NCI-H774 (cell line): ENCODE measurements at places on chromosomes 11 and 22.

- no peak for DNase-seq
Measured at GRCh38 chr11:127531167-127531566, 530.6 kb upstream of the KIRREL3 start.

GRCh38 chr11:30852091-30852490 lies 265.9 kb upstream of the MPPED2 start:
- no peak for DNase-seq

DNA sequence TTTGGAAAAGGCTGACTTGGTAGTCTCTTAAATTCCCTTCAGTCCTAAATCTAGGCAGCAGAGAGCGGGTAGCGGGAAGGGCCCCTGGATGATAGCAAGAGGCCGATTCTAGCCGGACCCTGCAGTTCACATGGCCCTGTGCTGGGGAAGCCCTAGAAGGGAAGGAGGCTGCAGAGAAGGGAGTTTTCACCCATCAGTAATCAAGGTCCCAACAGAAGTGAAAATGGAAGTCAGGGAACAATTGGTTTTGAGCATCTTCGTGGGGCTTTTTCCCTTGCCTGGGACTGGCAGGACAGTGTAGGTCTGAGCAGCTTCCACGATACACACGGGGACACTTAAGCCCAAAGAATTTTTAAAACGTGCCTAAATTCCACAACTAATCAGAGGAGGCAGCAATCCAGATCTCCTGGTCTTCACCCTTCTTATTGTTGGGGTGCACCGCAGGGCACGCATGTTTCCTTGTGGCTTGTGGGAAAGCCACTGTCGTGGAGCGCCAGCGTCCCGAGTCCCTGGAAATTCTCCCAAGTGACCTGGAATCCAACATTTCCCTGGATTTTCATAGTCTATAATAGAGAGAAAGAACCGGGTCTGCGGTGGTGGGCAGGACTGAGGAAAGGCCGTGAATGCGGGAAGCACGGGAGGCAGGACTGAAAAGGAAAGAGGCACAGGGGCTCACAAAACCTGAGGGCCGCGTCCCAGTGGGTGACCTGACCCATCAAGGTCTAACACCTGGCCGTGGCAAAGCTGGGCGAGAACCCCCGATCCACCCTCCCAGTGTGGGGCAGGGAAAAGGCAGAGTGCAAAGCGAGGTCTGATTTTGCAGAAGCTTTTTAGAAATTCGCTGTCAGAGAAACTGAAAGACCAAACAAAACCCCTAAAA lies 846 bp upstream of the OAF start:
- no peak for DNase-seq

- DNase-seq = no peak
Measured at GRCh38 chr11:66157182-66157864, 87.3 kb downstream of the PACS1 start.

- DNase-seq = no peak
Measured at GRCh38 chr11:11396301-11397035, 43.4 kb upstream of the CSNK2A3 start.

GRCh38 chr11:117097014-117097388 lies 1.2 kb downstream of the SIK3 start:
- DNase-seq = no peak

DNA sequence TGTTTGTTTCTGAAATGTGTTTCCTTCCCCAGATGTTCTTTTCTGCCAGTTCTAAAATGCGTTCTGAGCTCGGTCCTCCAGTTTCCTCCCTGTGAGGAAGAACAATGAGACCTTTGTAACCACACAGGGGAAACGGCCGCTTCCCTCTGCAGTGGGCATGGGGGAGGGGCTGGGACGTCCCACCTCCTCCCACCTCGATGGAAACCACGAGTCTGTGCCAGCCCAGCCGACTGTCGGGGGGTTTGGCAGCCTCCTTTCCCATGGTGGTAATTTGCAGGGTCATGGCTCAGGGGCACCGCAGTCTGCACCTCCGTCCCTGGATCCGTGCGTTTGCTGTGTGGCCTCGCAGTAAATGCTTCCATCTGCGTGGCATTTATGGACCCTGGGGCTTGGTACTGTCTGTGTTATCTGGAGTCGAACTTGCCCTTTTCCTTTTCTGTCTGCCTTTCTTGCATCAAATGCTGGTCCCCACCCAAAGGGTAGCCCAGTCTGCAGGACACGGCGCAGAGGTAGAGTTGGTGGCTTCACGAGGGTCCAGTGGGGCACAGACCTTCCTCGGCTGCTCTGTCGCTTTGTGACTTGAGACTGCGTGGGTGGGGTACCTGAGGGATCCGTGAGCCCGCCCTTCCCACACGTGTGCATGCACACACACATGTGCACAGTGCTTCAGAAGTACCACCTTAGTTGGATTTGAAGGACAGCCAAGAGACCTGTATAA lies 16.1 kb downstream of the LRP5 start:
- DNase-seq = no peak

GRCh38 chr11:132463295-132464002 lies 1068.9 kb downstream of the OPCML start:
- DNase-seq = no peak

DNA sequence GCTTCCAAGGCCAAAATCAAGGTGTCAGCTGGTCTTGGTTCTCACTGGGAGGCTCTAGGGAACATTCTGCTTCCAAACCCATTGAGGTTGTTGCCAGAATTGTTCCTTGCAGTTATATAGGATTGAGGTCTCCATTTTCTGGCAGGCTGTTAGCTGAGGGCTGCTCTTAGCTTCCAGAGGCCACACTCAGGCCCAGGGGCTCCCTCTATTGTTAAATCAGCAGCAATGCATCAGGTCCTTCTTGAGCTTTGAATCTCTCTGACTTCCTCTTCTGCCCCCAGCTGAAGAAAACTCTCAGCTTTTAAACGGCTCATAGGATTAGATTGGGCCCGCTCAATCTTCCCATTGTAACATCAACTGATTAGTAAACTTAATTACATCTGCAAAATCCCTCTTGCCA lies 39.3 kb upstream of the BSX start:
- DNase-seq = peak; percentile 56

GRCh38 chr11:98296091-98296880 lies 724.5 kb upstream of the CNTN5 start:
- no peak for DNase-seq

- peak; percentile 50 for DNase-seq
Measured at GRCh38 chr22:41697126-41697775, 2.1 kb upstream of the MEI1 start.

DNA sequence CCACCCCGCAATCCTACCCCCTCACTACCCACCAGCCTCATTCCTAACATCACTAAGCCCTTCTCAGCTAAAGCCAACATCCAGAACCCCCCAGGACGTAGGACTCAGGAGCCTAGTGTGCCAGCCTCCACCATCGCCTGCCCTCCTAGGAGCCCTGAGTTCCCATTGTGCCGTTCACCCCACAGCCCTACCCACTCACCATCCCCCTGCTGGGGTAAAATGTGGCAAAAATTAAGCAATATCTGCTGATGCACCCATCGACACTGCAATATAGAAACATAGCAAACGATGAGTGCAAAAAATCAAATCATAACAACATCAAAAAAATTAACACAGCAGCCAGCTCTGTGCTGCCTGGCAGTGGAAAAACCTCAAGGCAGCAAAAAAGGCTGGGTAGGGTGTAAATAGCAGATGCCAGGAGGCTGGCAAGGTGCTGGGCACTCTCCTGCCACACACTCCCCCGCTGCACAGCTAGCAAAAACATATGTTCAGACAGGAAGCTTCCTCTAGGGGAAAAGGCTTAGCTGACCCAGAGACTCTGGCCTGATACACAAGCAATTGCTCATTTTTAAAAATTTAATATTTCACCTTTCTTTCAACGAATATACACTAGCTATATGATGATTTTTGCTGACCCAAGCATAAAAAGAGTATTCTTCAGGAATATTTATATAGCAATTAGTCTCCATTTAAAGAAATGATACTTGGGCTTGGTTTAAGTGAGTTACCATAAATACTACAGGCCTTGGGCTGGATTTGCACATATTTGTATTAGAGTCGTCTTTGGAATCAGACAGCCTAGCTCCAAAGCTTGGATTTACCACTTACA lies 33.8 kb downstream of the PRDM10 start:
- DNase-seq = no peak

- DNase-seq = no peak
Measured at GRCh38 chr11:115166820-115167219, 337.4 kb downstream of the CADM1 start.

DNA sequence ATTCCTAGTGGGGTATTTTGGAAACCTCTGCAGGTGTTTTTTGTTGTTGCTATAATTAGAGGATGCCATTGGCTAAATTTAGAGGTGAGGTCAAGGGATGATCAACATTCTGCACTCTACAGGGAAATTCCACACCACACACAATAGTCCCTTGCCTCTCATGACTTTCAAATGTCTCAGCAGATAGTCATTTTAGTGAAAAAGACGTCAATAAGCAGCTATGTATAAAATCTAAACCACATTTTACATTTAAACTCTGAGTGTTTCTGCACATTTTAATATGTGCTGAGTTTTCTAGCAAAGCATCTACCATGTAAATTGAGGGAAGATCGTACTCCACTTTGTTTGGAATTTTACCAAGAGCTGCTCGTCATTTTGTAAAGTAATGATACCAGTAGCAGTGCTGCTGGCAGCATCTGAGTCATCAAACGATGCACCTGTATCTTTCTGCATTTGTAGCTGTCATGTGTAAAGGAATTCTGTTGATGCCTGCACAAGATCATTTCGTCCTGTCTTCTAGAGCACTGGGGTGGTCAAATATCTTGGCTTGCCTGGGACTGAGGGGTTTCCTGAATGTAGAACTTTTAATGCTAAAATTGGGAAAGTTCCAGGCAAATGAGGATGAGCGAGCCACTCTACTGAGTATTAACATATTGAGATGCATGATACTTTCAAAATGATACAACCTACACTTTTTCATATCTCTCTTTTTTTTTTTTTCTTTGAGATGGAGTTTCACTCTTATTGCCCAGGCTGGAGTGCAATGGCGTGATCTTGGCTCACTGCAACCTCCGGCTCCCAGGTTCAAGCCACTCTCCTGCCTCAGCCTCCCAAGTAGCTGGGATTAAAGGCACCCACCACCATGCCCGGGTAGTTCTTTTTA lies 414.5 kb upstream of the SYN3 start:
- DNase-seq = no peak

GRCh38 chr22:23283591-23284503 lies 103.5 kb downstream of the BCR start:
- DNase-seq = no peak

DNA sequence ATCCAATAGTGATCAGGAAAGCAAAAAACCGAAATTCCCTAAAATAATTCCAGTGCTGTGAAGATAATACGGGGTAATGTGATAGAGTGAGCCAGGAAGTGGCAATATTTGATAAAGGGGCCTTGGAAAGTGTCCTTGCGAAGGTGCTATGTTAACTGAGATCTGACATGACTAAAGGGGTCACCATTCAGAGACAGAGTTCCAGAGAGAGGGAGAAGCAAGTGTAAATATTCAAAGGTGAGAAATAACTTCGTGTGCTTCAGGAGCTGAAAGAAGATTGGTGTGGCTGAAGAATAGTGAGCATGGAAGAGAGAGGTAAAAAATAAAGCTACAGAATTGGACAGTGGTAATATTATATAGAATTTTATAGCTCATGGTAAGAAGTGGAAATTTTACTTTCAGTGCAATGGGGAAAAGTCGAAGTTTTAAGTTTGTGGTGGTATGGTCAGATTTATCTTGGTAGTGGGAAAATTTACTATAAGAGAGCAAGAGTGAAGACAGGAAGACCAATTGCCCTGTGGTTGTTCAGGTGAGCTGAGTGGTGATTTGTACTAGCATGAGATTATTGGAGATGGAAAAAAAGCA lies 164.5 kb downstream of the JRKL start:
- no peak for DNase-seq

DNA sequence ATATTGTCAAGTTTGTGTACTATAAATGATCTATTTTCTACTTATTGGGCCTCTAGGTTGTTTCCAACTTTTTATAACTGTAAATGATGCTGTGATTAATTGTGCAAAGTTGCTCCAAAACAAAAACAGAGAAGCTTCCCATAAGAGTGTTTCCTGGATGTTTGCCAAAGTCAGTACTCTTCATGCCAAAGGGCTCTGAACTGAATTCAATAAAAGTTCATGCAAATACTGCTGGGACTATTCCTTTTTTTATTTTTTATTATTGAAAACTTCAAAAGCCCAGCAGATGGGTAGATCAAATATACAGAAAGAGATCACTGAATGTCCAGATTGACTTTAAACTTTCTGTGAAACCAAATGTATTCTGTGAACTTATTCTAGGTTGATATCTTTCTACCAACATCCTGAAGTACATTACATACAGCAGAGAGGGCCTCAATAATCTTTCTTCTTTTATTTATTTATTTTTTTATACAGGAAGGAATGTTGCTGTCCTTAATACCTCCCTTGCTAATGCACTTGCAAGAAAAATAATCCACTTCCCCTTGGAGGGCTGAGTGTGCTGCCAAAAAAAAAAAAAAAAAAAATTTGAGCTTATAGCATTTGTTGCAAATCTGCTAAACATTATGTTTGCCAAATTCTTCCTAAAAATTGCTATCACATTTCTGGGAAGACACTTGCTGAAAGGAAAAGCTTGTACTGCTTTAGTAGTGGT lies 53.0 kb downstream of the CTSC start:
- DNase-seq = no peak

GRCh38 chr11:3107608-3108182 lies 50.5 kb upstream of the CARS1 start:
- no peak for DNase-seq

- no peak for DNase-seq
Measured at GRCh38 chr22:44128958-44129618, 51.6 kb upstream of the PARVG start.

DNA sequence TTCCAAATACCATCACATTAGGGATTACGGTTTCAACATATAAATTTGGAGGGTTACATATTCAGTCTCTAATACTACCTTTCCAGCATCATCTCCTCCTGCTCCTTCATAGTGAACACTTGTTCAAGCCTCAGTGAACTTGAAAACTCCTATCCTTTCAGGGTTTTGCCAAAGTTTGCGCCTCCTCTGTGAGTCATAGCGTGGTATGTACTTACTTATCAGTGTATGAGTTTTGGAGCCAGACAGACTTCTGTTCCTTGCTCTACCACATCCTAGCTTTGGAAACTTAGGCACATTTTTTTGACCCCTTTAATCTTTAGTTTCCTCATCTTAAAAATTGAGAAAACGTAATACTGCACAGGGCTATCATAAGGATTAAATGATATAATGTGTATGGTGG lies 160.1 kb upstream of the ZC3H12C start:
- DNase-seq = no peak

- no peak for DNase-seq
Measured at GRCh38 chr22:30411780-30412179, 13.8 kb upstream of the MTFP1 start.

DNA sequence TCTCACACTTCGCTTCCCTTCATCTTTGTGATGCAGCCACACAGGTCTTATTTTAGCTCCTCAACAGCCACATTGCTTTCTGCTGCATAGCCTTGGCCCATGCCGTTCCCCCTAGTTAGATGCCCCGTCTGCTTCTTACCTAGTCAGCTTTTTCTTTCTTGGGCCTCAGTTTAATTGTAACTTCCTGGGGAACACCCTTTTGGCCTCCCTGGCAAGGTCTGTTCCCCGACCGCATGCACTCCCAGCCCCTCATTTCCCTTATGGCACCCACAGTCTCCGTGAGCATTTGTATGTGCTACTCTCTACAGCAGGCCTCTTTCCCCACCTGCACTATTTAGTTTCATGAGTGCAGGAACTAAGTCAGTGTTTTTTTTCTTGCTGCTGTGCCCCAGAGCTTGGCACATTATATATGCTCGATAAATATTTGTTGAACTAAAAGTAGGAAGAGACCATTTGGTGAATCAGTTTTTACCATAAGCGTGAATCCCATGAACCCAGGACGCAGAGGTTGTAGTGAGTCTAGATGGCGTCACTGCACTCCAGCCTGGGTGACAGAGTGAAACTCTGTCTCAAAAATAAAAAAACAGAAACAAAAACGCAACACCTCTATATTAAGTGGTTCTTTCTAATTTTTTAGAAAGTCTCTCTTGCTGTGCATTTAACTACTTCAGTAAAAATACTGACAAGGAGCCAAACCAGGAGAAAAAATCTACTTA lies 38.5 kb downstream of the TNRC6B start:
- DNase-seq = no peak
